Central memory CD4-positive, alpha-beta T cell (primary cell): ENCODE measurements at places on chromosomes 6 and 20.

DNA sequence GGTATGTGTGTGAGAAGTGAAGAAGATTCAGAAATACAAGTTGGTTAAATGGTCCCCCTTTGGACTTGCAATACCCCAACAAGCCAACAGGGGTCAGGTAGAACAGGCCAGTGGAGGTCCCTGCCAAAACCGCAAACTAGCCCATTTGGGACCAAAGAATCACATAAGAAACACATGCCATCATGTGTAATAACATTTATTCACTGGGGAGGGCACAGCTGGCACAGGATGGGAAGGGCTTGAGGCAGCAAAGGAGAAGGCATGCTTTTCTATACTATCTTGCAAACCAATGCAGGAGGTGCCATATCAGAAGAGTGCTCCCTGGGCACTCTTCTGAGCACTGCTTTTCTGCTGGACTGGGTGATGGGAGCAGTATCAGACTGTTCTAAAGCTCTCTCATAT lies 116.1 kb upstream of the TRAF3IP2 start:
- DNase-seq, result peak; percentile 40

- DNase-seq, result no peak
Measured at GRCh38 chr6:156107624-156108101, 652.0 kb upstream of the NOX3 start.

- no peak for DNase-seq
Measured at GRCh38 chr6:78810698-78811097, 56.7 kb upstream of the IRAK1BP1 start.

DNA sequence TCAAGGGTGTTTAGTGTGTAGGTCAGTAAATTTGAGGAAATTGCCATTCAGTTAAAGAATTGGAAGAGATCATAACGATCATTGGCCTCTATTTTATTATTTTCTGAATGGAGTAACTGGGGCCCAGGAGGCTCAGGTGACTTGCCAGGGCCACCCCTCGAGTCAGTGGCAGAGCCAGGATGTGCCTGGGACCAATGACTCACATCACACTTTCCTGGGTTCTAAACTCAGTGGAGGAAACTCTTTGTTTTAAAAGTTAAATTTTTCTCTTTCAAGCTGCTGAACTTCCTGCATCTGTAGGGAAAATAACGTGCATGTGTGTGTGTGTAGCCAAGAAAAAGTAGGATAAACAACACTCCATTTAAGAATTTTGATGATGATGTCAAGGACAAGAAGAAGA lies 135.5 kb downstream of the MYLK4 start:
- DNase-seq, result no peak

- DNase-seq, result no peak
Measured at GRCh38 chr6:52146851-52147445, 39.2 kb upstream of the IL17A start.

- DNase-seq, result no peak
Measured at GRCh38 chr6:158323561-158323958, 11.3 kb downstream of the TULP4 start.

DNA sequence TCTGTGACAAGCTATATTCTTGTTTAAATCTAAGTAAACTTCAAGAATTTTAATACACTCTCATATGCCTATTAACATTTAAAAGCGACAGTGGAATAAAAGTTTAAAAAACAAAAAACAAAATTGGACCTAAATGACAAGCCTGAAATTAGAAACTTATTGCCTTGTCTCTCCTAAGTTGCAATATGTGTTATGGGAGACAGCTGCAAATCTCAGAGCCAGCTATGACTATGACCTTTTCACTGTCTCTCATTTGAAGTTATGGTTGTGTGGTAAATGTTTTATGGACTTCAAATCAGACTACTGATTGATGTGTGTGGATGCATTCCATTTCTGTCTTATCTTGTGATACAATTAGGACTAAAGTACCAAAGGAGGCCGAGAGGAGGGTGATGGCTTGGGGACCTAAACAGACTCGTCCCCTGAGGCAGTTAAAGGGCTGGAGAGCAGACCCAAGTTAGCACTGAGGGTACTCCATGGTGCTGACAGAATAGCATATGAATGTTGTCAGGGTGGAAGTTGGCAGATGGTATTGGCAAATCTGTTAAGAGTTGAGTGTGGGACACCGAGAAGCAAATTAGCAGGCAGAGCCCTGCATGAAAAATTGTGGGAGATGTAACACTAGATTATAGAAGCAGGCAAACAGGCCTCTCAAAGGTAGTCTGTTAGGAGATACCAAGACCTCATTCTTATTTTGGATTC lies 930.1 kb upstream of the MAN1A1 start:
- DNase-seq, result no peak
